ENCODE measurements at places on chromosomes 5 and 9.

- DNase-seq = no peak
Measured at GRCh38 chr5:96903300-96903699, 27.0 kb downstream of the ERAP2 start.

GRCh38 chr5:76503929-76504328 is 100.8 kb downstream of the IQGAP2 start:
- no peak for DNase-seq

DNA sequence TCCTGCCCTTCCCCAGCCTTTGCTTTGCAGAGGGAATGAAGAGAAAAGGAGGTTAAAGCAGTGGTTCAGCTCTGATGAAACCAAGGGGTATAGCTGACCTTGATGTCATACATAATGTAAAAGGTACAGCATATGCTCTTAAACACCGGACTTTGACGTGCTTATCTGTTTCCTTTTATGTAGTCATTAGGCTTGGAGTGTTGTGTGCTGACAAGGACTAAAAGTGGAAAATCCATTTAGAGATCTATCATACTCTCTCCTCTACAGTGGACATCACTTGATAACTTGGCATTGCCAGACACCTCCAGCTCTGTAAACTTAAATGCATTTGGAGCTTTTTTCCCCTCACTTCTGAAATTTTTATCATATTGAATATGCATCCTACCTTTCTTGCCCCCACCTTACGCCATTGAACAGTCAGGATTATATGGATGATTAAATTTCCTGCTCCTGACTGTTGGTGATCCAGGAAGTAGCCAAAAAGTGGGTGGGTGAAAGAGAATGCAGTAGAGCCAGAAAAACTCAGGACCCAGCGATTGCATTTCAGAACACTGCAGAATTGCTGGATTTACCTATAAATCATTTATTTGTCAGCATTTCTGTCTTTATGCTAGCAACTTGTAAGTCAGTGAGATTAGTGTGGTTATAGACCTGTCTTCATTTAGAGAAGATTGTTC is 4.1 kb downstream of the TNFAIP8 start:
- no peak for DNase-seq

DNA sequence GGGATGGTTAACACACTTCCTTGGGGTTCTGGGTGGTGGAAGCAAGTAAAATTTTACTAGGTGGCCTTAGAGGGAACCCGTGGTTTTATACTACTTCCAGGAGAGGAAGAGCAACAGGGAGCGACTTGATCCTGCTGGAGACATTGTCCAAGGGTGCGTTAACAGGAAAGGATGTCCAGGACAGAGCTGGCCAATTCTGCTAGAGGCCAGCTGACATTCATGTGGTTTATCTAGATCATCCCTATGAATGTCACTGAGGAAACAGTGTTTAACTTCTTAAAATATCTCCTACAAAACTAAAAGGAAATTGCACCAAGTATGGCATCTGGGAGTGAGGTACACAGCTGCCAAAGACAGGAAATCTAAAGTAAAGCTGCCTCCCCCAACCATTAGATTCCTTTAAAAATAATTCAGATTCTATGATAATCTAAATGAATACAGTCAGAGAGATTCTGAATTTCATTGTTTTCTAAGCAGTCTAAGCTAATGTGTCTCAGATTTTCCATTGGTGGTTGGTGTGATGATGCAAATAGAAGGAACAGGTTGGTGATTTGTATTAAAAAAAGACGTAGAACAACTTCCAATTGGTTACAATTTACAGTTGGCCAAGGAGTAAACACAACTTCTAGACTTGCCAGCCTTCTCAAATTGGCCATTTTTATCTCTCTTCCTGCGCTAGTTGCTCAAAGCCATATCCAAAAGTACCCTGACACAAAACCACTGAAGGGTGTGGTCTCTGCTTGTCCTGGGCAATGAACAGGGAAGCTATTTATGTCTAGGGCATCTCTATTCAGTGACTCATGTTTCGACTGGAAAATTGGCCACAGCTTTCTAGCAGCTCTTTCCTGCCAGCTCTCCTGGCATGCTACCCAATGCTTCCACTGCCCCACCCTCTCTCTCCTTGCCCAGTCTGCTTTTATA is 574.7 kb upstream of the MEF2C start:
- DNase-seq = no peak

- no peak for DNase-seq
Measured at GRCh38 chr5:95957561-95958203, 4.0 kb downstream of the ELL2 start.

- DNase-seq = no peak
Measured at GRCh38 chr5:440401-441201, 2.4 kb upstream of the EXOC3 start.

DNA sequence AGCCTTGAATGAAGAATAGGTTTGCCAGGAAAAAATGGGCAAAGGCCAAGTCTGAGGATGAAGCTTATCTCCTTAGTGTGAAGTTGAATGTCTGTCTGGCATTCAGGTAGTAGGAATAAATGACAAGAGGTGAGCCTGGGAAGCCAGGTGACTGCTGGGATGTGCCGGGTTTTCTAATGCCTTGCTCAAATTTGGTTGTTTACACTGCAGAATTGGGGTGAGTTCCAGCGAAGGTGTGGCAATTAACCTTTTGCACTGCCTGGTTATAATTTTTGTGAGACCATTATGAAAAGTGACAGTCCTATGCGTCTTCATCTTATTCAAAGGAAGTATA is 73.6 kb downstream of the MAST4 start:
- no peak for DNase-seq

DNA sequence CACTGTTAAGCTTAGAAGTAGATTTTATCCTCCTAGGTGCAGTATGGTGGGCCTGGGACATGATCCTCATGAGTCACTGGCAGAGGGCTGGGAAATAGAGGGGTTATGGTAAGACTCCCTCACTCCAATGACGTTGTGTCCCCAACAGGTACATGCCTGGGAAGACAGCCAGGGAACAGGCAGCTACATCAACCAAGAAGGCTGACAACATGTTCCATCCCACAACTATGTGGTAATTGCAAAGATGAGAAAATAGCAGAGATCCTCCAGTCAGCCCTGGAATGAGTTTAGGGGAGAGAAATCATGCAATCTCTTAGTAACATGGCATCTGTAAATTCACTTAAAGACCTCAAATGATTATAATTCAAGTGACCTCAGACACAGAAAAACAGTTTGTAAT is 114.4 kb upstream of the LIFR start:
- no peak for DNase-seq

- no peak for DNase-seq
Measured at GRCh38 chr9:134224127-134224526, 59.8 kb upstream of the RNU6ATAC start.

DNA sequence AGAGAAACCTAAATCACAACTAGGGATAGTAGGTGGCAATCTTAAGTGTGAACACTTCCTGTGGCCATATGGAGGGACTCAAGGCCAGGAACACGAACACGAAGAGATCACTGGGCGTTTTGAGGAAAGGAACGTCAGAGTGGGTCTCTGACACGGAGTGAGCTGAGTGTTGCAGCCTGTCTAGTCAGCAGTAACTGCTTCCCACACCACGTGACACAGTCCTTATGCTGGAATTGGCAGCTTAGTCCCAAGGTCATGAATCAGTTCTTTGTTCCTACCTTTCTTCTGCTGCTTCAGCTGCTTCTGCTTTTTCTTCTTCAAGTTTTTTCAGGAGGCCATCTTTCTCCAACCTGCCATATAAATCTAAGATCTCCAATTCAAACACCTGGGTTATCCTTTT is 18.2 kb downstream of the SPACA9 start:
- DNase-seq = no peak

DNA sequence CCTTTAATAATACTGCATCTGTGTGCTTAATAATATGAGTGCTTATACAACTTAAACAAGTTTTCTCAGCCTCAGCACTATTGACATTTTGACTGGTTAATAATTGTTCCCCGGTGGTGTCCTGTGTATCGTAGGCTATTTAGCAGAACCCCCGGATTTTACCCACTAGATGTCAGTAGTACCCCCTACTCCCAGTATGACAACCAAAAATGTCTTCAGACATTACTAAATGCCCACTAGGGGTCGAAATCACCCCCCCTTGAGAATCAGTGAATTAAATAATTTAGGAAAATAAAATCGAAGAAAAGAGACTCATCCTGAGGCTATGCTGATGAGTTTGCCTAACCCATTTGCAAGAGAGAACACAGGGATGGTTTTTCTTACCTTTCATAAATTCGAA is 166.3 kb downstream of the ATP10B start:
- DNase-seq = no peak

DNA sequence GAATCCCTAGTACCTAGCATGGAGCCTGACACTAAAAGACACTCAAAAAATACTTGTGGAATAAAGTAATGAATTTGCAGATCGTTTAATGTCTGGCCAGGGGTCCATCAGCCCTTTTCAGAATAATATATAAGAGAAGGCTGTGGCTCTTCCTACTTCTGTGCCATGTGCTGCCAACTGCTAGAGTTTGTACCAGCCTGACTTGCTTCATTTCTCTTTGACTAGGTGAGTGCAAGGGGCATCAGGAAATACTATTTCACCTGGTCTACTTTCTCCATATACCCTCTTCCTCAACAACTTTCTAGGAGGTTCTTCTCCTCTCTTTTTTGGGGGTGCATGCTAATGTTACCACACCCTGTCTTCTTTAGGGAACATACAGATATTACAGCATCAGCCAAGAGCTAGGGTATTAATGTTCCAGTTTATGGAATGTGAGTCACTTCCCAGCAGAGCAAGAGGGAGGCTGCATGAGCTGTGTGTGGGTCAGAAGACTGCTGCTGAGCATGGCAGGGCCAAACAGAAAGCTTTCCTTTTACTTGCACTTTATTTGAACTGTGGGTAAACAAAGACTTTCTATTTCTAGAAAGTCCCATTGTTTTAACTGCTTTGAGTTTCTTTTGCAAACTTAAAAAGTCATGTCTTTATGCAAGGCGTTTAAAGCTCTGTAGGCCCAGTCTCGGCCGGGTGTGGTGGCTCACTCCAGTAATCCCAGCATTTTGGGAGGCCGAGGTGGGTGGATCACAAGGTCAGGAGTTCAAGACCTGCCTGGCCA is 158.9 kb downstream of the ADAMTSL1 start:
- DNase-seq = no peak

DNA sequence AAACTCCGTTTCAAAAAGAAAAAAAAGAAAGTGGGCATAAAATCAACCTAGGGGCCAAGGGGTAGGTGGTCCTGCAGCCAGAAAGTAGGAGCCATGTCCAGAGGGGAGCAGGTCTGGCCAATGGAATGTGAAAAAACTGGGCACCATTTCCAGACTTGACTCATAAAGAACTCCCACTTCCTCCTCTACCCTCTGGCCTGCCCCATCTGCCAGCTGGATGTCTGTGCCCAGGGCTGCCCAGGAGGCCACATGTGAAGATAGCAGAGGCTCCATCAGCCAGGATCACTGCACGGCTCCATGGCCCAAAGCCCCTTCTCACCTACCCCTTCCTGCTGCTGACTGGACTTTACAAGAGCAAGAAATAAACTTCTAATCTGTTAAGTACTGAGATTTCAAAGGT is 42.1 kb upstream of the EEIG1 start:
- no peak for DNase-seq

DNA sequence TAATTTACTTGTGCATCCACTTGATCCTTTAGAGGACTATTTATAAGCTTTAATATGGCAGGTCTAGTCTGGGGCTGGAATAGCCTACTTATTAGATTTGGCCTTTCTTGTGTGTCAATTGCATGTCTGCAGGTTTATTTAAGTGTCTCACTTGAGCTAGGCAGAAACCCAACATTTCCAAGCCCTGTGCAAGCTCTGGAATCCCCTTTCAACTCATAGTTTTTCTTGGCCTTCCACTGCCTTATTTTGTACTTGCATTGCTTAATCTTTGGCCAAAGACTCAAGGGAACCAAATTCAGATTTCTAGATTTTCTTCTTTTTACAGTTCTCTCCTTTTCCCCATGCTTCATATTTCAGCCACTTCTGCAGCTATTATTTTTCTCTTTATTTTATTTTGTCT is 102.4 kb upstream of the RFX3 start:
- DNase-seq = no peak
